Stomach (tissue), 19 donors: ENCODE measurements at places on chromosomes 2 and 18.
A peak's percentile ranks its signal among the peaks of the same experiment; 100 is the strongest.

DNA sequence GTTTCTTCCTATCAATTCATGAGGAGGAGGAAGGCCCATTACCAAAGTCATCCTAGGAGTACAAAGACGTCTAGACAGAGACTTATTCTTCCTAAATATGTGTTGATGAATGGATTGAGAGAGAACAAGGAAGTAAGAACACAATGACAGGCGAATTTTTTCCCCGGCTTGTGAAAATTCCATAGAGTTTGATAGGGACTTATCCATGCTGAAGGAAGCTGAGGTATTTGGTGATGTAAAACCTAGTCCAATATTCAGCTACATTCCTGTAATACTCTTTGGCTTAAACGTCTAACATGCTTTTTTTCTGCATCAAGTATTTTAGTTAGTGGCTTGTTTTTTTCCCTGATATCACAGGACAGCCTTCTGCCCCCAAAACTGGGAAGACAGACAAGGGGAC lies 121.9 kb upstream of the MYT1L start:
- H3K36me3 ChIP-seq = no peaks in the 10 kb centered on the region
- no peak for DNase-seq
- no peaks in the 10 kb centered on the region for H3K4me1 ChIP-seq
- no peak overlapping the region for H3K4me3 ChIP-seq

GRCh38 chr2:18119883-18120282 lies 241.4 kb downstream of the KCNS3 start:
- peak overlapping the region; percentile 29 for H3K27ac ChIP-seq
- H3K36me3 ChIP-seq = no peaks in the 10 kb centered on the region
- DNase-seq = no peak
- H3K4me3 ChIP-seq = no peak overlapping the region
- H3K4me1 ChIP-seq = peaks cover 14% of the 10 kb centered on the region
- no peaks in the 10 kb centered on the region for H3K27me3 ChIP-seq

- H3K27ac ChIP-seq = peak overlapping the region; percentile 50
- no peaks in the 10 kb centered on the region for H3K4me1 ChIP-seq
Observed at GRCh38 chr18:77597726-77598125, 348.1 kb downstream of the GALR1 start.

GRCh38 chr2:48282161-48282680 lies 247.7 kb upstream of the STON1 start:
- no peaks in the 10 kb centered on the region for H3K27me3 ChIP-seq
- H3K36me3 ChIP-seq = no peaks in the 10 kb centered on the region
- no peak for DNase-seq
- no peaks in the 10 kb centered on the region for H3K4me1 ChIP-seq

DNA sequence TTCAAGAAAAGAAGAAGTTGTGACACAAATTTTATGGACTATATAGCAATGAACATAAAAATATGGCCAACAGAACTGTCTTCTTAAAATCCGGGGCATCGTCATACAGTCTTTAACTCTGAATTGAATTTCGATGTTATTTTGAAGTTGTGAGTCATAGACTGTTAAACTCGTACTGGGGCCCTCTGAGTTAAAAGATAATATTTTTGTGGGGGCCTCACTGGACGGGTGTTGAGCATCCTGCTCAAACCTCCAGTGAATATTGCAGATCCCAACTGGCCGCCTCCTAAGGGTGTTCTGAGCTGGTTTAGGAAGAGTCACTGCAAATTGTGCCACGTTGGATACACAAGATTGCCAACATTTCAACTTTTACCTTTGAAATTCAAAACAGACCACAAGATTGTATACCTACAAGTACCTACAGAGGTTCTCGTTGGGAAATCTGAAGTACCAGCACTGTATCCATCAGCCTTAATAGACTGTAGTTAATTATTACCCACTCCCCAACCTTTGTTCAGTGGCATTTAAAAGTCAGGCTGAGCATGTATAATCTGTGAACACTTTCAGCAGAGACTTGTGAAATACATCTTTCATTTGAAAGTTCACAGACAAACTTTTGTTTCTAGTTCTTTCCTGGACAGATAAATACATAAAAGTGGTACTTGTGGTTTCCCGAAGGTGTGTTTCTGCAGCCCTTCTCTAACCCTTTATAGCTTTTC lies 27.8 kb downstream of the KLHL23 start:
- H3K36me3 ChIP-seq = no peaks in the 10 kb centered on the region
- no peaks in the 10 kb centered on the region for H3K4me1 ChIP-seq
- H3K27me3 ChIP-seq = no peaks in the 10 kb centered on the region
- H3K4me3 ChIP-seq = no peak overlapping the region
- peak; percentile 73 for DNase-seq

- H3K27ac ChIP-seq = no peak overlapping the region
- no peak overlapping the region for H3K4me3 ChIP-seq
- H3K36me3 ChIP-seq = peaks cover 49% of the 10 kb centered on the region
- DNase-seq = peak; percentile 15
Observed at GRCh38 chr18:12686100-12686499, 16.4 kb downstream of the CEP76 start.

DNA sequence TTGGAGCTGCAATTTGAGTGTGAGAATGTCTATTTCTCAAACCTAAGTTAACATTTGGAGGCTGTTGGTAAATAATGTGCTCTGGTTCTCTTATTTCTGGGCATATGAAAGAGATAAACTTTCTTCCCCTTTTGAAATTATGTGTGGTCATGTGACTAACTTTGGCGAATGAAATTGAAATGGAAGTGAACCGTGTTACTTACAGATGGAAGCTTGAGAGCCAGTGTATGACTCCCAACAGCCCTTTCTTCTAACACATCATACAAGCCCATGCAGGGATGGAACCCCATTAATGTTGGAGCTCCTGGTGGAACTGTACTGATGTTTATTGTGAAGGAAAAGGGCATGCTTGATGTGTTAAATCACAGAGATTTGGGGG lies 725.8 kb downstream of the TSN start:
- no peaks in the 10 kb centered on the region for H3K36me3 ChIP-seq
- H3K27me3 ChIP-seq = no peaks in the 10 kb centered on the region
- no peak overlapping the region for H3K4me3 ChIP-seq
- no peak for DNase-seq
- no peak overlapping the region for H3K27ac ChIP-seq
- H3K4me1 ChIP-seq = no peaks in the 10 kb centered on the region

DNA sequence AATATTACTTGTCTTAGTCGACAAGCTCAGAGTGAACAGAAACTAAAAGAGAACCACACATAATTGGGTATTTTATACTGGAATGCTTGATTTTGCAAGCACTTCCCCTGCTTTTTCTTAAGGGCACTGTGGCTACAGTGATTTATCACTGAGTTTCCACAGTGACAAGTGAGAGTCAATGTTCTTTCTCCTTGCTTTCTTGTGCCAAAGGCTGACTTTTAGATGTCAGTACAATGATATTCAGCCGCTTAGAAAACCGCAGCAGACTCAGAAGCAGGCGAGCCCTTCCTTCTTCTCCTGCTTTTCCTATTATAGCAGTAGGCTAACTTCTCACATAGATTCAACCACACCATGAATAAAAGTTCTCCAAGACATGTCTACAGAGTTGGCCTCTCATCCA lies 1603.6 kb upstream of the NXPH2 start:
- no peaks in the 10 kb centered on the region for H3K4me1 ChIP-seq
- H3K27ac ChIP-seq = no peak overlapping the region
- DNase-seq = no peak
- no peaks in the 10 kb centered on the region for H3K27me3 ChIP-seq
- H3K36me3 ChIP-seq = no peaks in the 10 kb centered on the region

DNA sequence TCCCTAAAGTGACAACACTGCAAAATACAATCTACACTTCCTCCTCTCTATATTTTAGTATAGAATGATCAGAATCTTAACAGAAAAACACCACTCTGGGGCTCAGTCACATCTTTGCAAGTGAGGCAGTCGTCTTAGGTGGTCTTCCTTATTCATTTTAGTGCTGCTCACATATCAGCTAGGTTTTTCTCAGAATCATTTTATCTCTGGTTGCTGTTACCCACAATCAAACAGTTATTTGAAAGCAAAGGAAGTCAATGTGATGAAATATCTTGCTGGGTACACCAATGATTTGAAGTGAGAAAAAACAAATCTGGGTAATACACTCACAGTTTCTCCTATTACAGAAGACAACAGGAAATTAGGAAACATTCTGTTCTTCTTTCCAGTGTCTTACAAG lies 275.2 kb downstream of the DSEL start:
- H3K27ac ChIP-seq = no peak overlapping the region
- no peaks in the 10 kb centered on the region for H3K4me1 ChIP-seq
- H3K27me3 ChIP-seq = no peaks in the 10 kb centered on the region
- H3K4me3 ChIP-seq = no peak overlapping the region
- no peak for DNase-seq

DNA sequence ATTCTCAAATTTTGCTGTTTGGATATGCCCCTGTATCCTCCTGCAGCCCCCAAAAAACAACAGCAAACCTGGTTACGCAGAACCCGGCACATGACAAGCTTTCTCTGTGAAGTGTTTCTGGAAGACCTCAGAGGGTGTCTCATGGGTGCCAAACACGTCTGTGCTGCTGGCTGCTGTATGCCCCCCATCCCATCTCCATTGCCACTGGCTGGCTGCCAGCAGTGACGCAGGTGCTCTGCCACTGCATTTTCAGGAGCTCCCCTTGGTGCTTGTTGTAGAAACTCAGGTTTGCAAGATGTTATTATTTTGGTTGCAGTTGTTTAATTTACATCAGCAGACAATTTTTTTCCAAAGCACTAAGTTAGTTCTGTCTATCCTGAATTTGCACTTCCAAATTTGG lies 166.4 kb upstream of the FANCL start:
- DNase-seq = no peak
- H3K27me3 ChIP-seq = no peaks in the 10 kb centered on the region
- H3K4me1 ChIP-seq = no peaks in the 10 kb centered on the region
- H3K27ac ChIP-seq = no peak overlapping the region
- no peak overlapping the region for H3K4me3 ChIP-seq

DNA sequence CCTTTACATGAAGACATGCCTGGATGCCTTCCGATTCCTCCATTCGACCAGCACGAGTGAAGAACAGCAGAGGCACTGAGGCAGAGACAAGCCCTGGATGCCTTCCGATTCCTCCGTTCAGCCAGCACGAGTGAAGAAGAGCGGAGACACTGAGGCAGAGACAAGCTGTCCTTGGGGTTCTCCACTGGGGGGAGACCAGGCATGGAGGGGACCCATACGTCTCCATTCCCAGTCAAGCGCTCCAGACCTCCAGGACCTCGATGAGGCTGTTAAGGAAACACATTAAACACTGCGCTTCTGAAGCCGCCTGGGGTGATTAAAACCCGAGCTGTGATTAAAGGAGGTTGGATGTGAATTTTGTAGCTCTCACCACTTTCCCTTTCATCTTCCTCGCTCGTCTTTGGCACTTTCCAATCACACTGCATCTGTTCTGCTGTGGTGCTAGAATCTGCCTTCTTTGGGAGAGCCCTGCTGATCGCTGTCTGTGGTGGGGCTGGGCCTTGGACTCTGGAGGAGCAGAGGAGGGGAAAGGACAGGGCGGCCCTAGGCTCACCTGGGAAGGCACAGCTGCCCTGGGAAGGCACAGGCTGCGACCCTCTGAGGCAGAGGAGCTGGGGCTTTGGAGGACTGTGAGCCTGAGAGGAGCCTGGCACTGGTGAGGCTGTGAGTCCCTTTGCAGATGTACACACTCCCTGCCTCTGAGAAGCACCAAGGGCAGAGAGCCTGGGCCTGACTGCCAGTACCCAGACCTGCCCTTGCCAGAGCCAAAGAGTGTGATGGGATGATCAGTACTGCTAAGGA lies 463.1 kb upstream of the HS6ST1 start:
- no peak for DNase-seq
- H3K36me3 ChIP-seq = no peaks in the 10 kb centered on the region
- H3K27me3 ChIP-seq = no peaks in the 10 kb centered on the region
- no peak overlapping the region for H3K27ac ChIP-seq

DNA sequence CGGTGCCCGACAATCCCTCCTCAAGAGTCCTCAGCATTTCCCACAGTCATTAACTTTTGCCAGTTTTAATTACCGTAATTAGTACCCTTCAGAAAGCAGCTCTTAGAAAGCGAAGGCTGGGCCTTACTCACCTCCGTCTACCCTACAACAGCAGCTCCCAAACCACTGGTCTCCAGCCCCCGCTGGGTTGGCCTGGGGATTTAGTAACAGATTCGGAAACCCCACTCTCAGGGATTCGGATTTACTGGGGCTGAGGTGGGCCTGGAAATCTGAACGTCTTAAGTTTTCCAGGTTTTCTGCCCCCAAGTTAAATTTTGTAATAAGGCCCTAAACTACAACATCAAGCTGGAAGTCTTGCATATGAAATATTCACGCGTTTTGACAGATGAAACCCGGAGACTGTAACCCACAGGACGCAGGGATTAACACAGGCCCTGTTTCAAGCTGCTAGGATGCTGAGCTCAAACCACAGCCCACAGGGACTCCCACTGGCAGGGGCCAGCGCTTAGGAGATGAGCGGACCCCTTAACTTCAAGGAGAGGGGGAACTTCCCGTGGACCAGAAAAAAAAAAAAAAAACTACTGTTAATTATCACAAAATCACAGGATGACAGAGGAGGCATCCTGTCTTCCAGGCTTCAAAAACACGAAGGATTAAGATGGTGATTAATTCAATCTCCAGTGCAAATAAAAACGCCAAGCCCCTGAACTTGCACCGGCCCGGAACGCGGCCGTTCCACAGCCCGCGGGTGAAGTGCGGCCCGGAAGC lies 985 bp downstream of the ILKAP start:
- DNase-seq = no peak
- H3K27ac ChIP-seq = peak overlapping the region; percentile 98
- H3K27me3 ChIP-seq = no peaks in the 10 kb centered on the region
- H3K4me1 ChIP-seq = peaks cover 56% of the 10 kb centered on the region

GRCh38 chr18:22579271-22579670 lies 161.6 kb upstream of the CTAGE1 start:
- no peaks in the 10 kb centered on the region for H3K36me3 ChIP-seq
- no peak overlapping the region for H3K27ac ChIP-seq
- H3K27me3 ChIP-seq = no peaks in the 10 kb centered on the region
- H3K4me3 ChIP-seq = no peak overlapping the region
- no peaks in the 10 kb centered on the region for H3K4me1 ChIP-seq

DNA sequence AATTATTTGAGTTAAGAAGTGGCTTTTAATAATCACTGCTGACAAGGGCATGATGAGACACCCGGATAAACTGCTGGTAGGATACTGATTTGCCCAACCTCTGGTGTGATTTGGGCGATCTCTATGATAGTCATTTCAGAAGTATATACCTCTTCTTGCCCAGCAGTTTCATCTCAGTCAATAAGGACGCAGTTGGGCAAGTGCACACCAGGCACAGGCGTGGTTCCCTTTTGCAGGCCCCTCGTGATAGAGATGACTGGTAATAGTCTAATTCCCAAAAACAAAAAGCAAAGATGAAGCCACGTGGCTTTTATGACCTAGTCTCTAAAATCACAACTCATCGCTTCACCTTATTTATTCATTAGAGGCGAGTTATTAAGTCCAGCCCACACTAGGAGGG lies 246.4 kb downstream of the PRKCE start:
- no peaks in the 10 kb centered on the region for H3K36me3 ChIP-seq
- no peak for DNase-seq
